ENCODE measurements at places on chromosomes 7 and 10.

GRCh38 chr10:60578217-60578616, 188.5 kb upstream of the ANK3 start:
- DNase-seq: no peak

- no peak for DNase-seq
Measured at GRCh38 chr10:16436367-16436757, 448 bp upstream of the PTER start.

DNA sequence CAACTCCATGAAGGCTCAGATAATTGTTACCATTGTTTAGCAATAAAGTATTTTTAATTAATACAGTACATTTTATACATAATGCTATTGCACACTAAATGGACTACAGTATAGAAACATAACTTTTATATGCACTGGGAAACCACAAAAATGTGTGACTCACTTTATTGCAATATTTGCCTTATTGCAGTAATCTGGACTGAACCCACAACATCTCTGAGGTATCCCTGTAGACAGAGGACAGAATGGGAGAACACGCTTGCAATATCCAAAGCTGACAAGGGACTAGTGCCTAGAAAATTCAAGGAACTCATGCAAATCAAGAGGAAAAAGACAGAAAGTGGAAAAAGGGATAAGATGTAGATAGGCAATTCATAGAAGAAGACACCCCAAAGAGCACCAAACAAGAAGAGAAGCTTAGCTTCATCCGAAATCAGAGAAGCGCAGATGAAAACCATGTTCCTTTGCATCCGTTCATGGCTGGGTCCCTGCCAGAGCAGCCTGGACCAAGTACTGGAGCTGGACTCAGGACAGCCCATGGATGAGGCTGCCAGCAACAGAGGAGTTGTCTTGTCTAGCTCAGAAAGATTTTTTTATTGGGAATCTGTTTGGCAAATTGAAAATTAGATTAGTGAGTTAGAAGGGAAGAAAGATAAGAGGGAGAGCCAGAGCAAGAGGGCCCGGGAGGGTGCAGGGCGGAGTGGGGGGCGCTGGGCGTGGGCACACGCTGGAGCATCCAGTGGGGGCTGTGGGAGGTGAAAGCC, 16.0 kb upstream of the GALNTL5 start:
- no peak for DNase-seq

GRCh38 chr10:57168611-57169240, 807.7 kb upstream of the ZWINT start:
- no peak for DNase-seq

DNA sequence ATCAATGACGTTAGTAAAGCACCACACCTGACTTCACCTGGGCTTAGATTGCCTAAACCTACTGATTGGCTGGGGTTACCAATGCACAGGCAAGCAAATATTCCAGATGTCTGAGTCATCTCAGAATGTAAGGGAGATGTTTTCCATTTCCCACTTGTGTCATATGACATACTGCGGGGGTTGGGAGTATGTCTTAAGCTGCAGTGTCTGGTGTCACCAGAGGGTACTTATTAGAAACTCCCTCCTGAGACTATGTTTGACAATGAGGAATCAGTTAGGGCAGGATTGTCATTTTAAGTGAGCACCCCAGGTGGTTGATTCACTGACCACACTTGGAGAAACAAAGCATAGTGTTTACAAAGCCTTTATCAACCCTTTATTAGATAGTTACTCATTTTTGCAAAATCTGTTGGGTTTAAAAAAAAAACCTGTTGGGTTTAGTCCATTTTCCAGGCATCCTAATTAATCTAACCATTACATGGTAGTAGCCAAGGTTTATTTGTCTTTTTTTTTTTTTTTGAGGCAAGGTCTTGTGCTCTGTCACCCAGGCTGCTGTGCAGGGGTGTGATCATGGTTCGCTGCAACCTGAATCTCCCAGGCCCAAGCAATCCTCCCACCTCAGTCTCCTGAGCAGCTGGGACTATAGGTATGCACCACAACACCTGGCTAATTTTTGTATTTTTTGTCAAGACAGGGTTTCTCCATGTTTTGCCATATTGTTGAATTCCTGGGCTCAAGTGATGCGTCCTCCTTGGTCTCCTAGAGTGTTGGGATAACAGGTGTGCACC, 72.5 kb downstream of the CDK6 start:
- DNase-seq: no peak

DNA sequence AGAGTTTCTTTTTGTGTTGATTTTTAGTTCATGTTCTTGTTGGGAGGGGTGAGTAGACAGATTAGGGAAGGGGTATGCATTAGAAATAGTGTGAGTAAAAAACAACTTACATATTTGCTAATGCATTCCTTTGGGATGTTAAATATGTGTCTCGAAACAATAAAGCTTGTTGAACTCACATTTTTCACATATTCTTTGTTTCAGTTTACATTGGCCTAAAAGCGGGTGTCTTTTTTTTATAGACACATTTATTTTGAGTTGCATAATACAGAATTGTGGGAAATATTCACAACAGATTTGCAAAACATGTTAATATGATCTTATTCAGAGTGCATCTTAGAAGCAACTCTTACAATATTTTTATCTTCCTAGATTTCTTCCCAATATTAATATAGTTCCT, 337.5 kb upstream of the CNTNAP2 start:
- no peak for DNase-seq

DNA sequence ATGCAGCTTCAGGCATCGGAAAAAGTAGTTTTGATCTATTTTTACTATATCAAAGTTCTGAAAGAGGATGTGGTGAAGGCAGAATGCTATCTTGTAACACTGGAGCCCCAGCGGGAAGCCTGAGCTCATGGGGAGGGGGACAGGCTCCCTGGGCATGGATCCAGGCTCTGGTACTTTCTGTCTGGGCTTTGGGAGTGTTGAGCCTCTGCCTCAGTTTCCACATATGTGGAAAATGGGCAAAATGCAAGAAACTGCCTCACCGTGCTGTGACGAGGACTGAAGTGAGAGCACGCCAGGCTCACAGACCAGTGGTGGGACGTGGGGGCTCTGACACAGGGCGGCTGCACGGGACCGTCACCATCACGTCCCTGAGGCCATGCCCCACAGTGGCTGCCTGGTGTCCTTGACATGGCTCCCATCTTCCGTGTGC, 182.9 kb upstream of the SHH start:
- DNase-seq: no peak

DNA sequence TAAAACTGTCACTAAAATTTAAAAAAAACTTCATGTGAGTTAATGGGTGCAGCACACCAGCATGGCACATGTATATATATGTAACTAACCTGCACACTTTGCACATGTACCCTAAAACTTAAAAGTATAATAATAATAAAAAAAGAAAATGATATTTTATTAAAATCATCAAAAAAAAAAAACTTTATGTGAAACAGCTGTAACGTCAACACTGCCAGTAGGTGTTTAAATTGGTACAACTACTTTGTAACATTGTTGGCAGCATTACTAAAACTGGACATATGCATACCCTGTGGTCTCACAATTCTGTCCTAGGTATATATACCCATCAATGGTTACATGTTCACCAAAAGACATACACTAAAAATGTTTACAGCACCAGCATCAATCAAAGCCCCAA, 82.1 kb downstream of the NDUFB2 start:
- DNase-seq: no peak

GRCh38 chr10:132721725-132722124, 64.2 kb downstream of the NKX6-2 start:
- no peak for DNase-seq

DNA sequence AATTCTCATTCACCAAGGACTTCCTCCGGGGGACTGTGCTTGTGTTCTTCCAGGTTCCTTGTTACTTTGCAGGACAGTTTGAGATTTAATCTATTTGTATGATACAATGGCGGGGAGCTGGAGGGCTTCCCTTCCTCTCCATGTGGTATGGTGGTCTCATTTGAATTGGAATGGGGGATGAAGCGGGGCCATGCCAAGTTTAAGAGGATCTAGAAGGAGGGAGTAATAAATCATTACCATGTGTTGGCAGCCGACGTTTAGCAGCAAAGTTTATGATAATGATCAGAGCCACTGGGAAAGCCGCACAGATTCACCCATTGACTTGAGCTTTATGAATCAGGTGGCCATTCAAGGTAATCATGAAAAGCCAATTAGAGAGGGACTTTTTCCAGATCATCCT, 355.1 kb upstream of the MGMT start:
- no peak for DNase-seq

DNA sequence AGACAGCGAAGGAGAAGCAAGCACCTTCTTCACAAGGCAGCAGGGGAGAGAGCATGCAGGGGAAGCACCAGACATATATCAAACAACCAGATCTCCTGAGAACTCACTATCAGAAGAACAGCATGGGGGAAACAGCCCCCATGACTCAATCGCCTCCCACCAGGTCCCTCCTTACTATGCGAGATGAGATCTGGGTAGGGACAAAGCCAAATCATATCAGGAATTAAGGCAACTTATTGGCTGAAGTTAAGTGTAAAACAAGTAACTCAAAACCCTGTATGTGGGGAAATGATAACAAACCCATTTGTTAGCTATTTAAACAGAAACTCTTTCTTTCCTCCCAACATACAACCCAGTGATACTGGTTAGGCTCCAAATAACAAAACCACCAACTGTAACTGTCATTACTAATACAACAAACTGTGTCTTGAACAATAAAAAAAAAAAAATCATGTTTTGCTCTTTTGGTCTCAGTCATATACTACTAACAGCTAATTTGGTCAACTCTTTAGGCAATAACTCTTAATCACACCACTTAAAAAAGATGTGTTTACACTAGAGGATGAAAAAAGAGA, 57.8 kb downstream of the MINDY3 start:
- DNase-seq: no peak

DNA sequence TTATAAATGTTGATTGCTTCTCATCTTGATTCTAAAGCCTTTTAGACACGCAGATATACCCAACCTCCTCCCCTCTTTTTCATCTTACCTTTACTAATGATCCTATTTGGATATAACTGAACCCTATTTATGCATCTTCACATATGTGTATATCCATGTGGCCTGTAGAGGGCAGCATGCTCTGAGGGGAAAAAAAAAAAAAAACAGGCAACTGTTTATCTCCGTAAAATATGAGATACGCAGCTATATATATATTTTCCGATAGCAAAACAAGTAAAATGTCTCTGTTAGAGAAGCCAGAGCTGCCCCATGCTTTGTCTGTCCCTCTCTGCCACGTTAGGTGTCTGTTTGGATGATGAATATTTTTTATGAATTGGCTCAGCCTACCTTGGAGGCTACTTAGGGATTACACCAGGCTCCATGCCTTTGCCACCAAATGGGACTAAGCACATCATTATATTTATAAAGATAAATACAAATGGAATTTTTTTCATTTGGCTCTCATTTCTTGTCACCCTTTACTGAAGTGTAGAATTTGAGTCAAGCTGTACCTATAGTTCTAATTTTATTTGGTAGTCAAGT, 174.8 kb upstream of the FZD1 start:
- DNase-seq: no peak

- DNase-seq: no peak
Measured at GRCh38 chr10:130745251-130745650, 566.3 kb downstream of the TCERG1L start.

DNA sequence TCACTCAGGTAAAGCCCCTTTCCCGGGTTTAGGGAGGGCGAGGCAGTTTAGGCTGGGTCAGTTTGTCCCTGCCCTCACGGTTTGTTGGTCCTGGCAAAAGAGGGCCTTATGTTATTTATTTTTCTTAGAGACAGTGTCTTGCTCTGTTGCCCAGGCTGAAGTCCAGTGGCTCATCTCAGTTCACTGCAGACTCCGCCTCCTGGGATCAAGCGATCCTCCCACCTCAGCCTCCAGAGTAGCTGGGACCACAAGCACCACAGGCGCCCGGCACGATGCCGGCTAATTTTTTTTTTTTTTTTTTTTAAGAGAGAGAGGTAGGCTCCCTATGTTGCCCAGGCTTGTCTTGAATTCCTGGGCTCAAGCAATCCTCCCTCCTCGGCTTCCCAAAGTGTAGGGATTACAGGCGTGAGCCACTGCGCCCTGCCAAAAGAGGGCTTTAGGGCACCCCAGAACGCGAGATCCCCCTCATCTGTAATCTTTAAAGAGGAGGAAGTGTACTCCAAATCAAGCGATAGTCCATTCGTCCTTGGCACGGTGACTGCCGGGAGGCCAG, 626 bp upstream of the BMS1 start:
- DNase-seq: no peak

GRCh38 chr7:115634633-115635032, 395.9 kb downstream of the TFEC start:
- no peak for DNase-seq

DNA sequence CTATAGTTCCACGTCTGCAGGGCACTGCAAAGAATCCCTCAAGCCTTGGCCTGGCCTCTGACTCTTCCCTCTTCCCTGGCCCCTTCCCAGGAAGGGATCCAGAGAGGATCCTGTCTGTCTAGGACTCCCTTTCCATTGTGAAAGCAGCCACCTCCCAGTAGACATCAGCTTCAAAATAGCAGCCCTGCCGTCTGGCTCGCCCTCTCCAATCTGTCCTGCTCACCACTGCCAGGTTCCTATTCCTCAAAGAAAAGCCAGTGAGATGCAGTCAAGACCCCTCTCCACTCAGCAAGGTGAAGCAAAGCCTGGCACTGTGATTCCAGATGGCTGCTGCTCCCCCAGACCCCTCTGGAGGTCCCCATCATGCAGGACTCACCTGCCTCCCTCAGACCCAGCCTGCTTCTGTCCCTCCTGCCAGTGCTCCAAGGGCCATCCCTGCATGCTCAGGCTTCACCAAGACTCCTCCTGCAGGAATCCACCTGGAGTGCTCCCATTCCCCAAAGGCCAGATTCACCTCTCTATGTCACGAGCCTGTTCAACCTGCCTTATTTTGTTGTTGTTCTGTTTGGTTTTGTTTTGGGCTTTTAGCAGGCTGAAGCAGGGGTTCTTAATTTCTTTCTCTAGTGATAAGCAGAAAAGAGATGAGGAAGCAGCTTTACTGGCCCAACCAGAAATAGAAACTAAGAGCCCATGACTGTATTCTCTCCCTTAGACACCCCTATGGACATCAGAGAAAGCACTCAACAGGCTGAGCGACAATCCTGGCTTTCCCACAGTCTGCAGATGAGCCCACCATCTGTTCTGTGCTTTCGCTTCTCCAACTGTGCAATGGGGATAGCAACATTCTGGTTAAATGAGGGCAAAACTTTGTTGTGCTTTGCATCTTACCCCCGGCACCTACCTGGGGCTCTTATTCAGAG, 305.1 kb downstream of the GRID1 start:
- no peak for DNase-seq

DNA sequence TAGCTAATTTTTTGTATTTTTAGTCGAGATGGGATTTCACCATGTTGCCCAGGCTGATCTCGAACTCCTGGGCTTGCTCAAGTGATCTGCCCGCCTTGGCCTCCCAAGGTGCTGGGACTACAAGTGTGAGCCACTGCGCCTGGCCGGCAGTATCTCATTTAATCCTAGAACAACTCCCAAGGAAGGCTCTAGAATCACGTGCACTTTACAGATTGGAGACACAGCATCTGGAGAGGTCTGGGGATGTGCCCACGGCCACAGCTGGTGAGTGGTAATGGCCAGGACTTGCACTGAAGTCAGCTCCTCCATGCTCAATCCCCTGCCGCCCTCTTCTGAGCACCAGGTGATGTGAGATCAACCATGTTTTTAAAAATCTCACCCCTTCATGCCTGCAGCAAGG, 43.1 kb downstream of the CARD11 start:
- DNase-seq: no peak
